ENCODE measurements at places on chromosomes 3 and 15.
A peak's percentile ranks its signal among the peaks of the same experiment; 100 is the strongest.

- no peak for DNase-seq
Measured at GRCh38 chr3:170431054-170431453, 12.4 kb downstream of the CLDN11 start.

- no peak for DNase-seq
Measured at GRCh38 chr3:101867511-101867910, 18.2 kb downstream of the NFKBIZ start.

DNA sequence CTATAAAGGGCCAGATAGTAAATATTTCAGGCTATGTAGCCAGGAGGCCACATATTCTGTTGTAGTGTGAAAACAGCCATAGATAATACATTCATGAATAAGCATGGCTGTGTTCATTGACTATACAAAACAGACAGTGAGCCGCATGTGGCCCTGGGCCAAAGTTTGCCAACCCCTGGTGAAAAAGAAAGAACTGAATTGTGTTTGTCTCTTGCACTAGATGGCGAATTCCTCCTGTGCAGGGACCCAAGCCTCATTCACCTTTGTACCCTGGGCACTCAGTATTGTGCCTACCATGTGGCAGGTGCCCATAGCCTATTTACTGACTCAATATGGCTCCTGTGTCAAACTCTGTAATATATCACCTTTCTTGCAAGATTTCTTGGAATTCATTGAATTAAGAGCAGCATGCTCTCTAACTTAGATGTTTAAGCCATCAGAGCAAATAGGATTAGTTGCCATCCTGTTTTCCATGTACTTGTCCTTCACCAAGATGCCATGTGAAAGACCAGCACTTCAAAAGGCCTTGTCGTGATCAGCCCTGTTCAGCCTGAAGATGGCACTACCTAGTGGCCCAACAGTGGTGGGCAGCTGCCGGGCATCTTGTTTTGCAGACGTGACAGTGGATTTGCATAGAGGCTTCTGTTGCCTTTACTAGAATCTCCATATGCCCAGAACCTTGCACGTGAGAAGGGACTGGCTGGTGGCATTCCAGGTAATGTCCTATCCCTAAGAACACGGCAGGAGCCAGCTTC lies 50.9 kb upstream of the CMTM7 start:
- DNase-seq: peak; percentile 28

DNA sequence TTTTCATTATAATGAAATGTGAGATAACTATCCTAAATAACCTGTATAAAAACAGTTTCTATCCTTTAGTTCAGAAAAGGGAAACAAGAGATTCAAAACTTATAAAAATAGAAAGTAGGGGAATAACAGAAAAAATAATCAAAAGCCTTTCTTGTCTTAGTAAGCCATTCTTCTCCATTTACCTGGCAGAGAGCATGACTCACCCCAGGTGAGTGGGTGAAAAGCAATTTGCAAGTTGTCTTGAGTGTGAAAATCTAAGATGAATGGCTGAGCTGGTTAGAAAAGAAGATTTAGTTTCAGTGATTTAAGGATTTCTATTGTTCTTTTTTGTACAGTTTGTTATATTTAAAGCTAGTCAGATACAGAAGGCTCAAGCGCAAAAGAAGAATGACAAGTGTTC lies 702.0 kb downstream of the GRM7 start:
- no peak for DNase-seq

- peak; percentile 30 for DNase-seq
Measured at GRCh38 chr3:33146791-33147445, 33.1 kb downstream of the CRTAP start.

DNA sequence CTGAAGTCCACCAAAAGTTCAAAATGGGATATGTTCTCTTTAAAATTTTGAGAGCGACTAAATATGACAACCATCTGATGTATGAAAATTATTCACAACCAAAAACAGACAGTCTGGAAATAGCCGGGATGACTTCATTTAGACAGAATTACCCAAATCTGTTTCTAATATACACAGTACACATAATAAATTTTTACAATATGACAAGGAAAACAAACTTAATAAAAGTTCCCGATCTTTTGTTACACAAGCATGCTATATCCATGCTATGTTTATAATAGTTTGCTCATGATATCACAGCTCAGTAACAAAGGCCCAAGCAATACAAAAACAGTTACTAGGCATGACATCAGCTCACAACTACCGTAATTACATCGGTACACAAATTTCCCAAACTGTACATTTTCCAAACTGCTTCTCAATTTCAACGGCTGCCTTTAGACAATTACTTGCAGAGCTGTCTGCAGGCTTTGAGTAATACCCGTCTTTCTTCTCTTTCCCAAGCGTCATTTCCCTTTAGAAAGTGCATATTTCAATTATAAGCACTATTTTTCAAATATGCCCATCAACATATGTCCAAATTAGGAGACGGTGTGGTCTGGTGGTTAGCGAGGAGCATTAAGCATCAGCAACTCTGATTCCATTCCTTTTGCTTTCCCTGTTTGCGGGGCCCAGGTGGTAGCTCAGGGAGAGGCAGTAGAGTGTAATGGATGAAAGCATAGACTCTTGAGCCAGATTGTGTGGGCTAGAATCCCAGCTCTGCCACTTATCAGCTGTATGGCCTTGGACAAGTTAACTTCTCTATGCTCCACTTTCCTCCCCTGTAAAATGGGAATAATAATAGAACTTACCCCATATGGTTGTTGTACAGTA lies 481.2 kb downstream of the FOXP1 start:
- DNase-seq: peak; percentile 19

DNA sequence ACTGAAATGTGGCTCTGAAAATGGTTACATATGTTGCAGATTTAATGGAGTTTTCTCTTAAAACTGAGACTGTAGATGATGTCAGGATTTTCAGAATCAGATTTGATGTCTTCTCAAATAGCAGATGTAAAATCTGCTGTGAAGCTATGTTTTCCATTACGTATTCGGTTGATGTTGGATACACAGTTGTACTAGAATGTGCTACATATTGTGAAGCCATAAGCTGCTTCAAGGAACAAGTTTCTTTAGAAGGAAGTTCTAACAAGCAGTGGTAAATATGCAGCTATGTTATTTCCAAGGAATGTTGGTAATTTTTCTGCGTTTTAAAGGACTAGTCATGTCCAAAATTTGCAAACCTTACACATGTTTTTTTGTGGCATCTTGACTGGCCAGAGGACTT lies 197.7 kb downstream of the RBMS3 start:
- DNase-seq: no peak

GRCh38 chr15:86139828-86140227 lies 60.2 kb downstream of the AGBL1 start:
- no peak for DNase-seq

- peak; percentile 67 for DNase-seq
Measured at GRCh38 chr3:13650210-13651056, 101.5 kb downstream of the FBLN2 start.

DNA sequence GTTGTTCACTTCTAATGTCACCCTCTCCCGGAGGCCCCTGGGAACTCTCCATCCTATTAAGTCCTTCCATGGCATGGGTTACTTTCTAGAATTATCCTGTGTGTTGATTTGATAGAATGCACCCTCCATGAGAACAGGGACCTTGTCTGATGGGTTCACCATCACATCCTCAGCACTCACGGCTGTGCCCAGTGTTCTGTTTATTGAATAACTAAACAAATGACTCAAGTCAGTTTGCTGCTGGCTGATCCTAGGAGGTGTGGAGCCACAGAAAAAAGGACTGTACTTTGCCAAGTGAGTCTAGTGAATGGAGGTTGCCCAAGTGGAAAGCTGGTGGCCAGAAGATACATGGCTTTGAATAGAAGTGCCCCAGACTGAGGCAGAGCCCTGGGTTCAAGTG lies 48.5 kb upstream of the RAB6B start:
- no peak for DNase-seq

DNA sequence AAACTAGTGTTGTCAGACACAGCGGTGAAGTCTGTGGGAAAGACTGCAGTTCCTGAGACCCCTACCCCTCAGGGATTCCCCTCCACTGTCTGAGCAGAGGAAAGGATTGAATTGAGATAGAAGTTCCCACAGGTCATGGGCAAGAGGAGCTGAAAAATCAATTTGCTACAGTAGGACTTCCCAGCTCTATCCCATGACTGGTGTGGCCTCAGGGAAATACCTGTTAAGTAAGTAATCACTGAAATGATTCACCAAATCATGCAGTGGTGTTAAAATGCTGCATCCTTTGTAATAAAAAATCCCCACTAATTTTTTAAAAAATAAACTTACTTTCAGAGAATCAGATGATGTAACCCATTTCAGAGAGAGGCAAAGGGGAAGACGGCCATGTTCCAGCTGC lies 45.0 kb upstream of the SPRED1 start:
- no peak for DNase-seq

DNA sequence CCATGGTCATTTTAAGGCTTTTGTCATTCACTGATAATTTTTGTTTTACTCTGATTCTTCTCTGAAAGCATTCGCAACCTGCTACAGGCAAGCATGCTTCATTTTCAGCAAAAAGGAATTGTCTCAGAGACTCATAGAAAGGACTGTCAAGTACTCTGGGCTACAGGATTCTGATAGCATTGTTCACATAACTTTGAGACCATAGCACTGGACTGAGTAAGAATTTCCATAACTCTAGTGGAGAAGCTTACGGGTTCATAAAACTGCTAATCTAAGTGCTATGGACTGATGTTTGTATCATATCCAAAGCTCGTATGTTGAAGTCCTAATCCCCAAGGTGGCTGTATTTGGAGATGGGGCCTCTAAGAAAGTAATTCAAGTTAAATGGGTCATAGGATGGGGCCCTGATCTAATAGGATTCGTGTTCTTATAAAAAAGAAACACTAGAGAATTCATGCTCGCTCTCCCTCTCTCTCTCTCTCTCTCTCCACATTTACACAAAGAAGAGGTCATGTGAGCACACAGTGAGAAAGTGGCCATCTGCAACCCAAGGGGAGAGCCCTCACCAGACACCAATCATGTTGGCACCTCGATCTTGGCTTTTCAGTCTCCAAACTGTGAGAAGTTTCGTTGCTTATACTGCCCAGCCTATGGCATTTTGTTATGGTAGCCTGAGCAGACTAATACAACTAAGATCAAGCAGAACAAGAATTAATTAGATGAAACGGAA lies 60.4 kb downstream of the CRYGS start:
- DNase-seq: no peak

DNA sequence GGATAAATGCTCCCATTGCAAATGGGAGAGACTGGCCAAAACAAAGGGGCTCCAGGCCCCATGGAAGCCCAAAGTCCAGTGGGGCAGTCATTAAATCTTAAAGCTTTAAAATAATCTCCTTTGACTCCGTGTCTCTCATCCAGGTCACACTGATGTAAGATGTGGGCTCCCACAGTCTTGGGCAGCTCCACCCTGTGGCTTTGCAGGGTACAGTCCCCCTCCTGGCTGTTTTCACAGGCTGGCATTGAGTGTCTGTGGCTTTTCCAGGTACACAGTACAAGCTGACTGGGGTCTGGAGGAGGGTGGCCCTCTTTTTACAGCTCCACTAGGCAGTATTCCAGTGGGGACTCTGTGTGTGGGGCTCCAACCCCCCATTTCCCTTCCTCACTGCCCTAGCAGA lies 45.9 kb downstream of the NIPA2 start:
- no peak for DNase-seq

Data from NCI-H1092 treated with DMSO at 0.1 percent for 48 hours (cell line).